ENCODE measurements at places on chromosomes 7 and 10. TPM values are rescaled to one million over a fixed set of nuclear protein-coding genes. Genes with fewer than 3 reads are reported as not detected.

GRCh38 chr7:157442993-157443831 is 106.4 kb downstream of the DNAJB6 start:
- no peak for DNase-seq

GRCh38 chr7:103394566-103394965 is 47.1 kb downstream of the PSMC2 start:
- DNase-seq: no peak

DNA sequence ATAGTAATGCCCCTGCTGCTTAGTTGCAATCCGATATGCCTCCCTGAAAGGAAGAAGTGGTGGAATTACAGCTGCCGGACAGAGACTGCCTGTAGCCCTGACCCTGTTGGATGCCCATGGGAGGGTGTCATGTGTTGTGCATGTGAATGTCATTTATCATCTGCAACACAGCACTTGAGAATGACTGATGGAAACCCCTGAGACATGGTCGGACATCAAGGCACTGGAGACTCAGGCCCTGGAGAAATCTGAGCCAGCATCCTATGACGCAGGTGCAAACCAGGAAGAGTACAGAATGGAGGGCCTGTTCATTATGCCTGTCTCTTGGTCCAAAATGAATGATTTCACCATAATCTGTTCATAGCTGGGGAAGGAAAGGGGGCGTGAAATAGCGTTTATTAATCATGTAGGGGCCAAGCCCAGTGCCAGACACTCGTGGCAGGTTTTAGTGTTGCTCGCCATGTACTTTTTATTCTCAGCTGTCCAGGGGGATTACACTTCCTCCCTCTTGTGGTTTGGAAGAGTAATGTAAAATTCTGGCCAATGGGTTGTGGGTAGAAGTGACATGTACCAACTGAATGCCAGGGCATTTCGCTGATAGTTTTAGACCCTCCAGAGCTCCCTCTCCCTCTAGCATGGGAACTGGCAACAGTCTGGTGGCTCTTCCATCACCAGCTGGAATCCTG is 23.0 kb upstream of the LEP start:
- no peak for DNase-seq

DNA sequence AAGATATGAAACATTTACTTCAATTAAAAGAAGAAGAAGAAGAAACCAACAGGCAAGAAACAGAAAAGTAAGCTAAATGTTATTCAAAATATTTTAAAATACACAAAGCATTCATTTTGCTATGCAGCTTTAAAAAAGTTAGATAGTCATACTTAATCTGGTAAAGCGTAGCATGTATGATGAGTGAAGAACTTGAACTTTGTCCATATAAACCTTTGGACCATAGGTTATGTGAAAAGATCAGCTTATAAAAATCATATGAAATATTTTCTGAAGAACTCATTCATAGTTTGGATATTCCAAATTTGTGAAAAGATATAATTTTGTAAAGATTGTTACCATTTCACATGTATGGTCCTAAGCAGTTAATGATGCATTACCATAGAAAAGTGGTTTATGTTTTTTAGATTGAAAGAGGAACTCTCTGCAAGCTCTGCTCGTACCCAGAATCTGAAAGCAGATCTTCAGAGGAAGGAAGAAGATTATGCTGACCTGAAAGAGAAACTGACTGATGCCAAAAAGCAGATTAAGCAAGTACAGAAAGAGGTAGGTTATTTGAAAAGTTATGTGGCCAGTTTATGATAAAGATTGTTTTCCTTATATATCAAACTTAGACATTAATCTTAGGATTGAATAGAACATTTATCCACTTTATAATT is 37.3 kb downstream of the KIF20B start:
- DNase-seq: no peak

Gene KNDC1
- total RNA-seq: 0.54 TPM

- no peak for DNase-seq
These were observed 94.7 kb upstream of the PPP2R2D start for GRCh38 chr10:131806146-131806545.

GRCh38 chr7:130950741-130951140 is 216.7 kb upstream of the KLF14 start:
- DNase-seq: no peak

Gene SLC16A12
- total RNA-seq: not detected

DNA sequence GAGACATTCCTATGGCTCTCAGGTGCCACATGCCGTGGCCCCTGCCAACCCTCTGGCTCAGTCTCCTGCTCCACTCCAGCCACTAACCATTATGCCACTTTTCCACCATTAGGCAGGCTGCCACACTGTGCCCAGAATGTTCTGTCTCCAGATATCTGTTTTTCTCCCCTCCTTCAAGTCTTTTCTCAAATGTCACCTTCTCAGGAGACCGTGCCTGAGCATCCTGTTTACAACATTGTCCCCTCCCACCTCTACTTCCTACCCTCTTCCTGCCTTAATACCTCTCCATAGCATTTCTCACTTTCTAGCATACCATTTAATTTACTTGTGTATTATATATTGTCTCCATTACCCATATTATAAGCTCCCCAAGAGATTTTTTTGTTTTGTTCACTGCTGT is 162.5 kb upstream of the LYZL2 start:
- DNase-seq: no peak

DNA sequence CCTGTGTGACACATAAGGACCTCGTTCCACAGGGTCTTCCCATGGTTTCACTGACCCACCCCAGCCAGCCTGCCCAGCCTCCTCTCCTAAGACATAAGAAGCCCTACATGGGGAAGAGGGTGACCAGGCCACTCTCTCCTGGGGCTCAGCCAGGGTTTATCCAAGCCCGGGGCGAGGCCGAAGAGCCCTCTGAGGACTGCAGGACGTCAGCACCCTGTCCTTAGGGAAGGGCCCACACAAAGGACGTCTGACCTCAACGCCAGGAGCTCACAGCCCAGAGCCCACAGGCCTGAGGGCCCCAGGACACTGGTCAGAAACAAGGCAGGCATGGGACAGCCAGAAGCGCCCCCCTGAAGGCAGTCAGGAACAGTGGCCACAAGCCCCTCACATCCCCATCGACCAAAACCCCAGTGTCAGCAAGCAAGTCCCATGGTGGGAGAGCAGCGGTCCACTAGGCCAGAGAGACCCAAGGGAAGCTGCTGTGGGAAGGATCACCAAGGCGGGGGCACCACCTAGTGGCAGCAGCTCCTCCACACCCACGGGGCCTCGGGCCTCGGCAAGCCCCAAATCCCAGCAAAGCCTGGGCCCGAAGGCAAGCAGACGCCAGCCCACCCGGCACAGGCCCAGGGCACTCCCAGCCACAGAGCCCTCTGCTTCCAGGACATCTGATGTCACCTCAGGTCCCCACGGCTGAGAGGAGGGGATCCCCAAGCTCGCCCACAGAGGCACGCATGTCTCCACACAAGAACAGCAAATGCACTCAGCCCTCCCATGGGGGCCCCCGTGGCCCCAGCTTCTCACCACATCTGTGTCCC is 23.4 kb downstream of the MAD1L1 start:
- peak; percentile 26 for DNase-seq

GRCh38 chr10:74050653-74051052 is 52.7 kb downstream of the VCL start:
- DNase-seq: no peak

DNA sequence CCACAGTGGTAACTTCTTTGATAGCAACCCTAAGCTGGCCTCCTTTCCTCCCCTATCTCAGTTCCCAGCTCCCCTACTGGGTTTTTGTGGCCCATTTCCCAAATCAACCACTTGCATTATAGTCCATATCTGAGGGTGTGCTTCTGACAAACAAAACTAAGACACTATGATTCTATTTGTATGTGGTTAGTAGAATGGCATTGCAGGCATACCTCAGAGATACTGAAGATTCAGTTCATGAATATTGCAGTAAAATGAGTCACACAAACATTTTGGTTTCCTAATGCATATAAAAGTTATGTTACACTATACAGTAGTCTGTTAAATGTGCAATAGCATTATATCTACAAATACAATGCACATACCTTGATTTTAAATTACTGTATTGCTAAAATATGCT is 15.4 kb upstream of the TMEM243 start:
- no peak for DNase-seq

DNA sequence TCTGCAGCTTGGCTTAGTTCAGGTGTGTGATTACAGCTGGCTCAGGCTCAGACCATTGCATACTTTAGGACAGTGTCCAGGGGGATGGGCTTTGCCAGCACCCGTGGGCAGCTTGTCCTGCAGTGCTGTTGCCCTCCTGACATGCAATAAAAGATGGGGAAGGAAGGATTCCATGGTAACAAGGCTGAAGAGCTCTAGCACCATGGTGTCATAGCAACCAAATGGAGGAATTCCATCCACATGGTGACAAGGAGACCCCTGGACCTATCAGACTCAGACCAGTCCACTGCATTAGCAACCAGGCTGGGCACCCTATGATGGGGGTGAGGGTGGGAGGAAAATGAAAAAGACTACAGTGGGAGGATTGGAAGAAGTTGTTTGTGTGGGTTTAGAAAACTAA is 49.9 kb downstream of the SORCS3 start:
- no peak for DNase-seq

DNA sequence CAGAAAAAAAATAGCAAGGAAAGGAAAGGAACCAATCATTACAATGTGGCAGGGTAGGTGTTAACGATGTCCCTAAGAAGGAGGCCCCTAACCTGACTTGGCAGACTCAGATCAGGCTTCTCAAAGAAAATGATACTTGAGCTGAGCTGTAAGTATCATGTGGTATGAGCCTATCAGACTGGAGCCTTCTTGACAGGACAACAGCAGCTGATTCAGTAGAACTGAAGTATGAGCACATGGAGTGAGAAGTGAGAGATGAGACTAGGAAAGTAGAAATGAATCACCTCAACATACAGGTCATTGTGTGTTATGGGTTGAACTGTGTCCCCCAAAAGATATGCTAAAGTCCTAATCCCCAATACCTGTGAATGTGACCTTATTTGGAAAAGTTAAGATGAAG is 66.3 kb downstream of the MTERF1 start:
- no peak for DNase-seq

DNA sequence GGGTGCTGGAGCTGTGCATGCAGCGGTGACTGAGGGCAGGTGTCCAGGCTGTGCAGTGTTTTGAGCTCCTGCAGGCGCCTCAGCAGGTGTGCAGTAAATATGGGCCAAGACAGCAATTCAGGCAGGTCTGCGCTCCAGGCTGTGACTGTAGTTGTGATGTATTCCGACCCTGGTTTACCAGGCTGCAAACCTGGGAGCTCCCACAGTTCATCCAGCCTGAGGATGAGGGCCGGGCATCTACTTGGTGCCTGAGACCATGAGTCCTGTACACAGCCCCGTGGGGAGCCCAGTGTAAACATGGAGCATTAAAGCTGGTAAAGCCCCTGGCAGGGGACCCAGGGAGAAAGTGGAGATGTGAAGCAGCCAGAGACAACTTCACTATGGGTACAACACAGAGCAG is 82.8 kb downstream of the VOPP1 start:
- no peak for DNase-seq

- DNase-seq: no peak
These were observed 24.5 kb downstream of the UMAD1 start for GRCh38 chr7:7665031-7665430.

Gene AKR1D1
- not detected for total RNA-seq

GRCh38 chr10:23834091-23834490 is 374.8 kb upstream of the KIAA1217 start:
- DNase-seq: no peak

GRCh38 chr7:2451171-2452073 is 24.8 kb downstream of the GRIFIN start:
- DNase-seq: peak; percentile 54

DNA sequence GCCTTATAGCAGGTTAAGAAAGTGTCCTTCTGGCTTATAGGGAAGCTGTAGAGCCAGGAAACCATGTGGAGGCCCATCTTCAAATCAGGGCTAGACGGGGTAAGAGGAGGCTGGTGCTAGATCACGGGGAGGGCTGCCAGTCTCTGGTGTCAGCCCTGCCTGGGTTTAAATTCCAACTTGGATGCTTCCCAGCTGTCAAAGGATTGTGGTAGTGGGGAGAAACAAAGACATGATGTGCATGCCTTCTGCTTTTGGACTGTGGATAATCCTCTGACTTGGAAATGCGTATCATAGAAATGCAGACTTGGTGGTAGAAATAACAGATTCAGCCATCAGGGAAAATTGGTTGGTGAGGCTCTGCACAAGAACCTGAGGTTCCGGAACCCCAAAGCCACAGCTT is 325.6 kb downstream of the PHTF2 start:
- no peak for DNase-seq

Gene TSPAN33
- 9.5 TPM for total RNA-seq
